ENCODE measurements at places on chromosomes 1 and 21.

DNA sequence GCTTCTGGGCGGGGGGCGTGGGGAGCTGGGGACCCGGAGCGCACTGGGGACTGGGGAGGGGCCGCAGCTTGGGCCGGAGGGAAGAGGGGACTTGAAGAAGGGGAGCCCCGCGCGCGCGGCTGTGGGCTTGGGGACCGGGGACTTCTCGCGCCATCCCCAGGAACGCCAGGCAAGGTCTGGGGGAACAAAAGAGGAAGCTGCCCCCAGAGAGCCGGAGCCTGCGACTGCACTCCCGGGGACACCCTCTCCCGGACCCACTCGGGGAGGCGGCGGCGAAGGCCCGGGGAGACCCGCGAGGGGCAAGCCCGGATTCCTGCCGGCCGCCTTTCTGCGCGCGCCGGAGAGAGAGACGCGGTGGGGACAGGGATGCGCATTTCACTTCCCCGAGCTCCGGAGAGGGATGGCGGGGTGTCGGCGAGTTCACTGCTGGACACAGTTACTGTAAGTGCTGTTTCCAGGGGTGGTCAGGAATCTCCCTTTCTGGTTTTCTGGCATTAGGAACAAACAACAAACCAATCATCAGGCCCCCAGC is 732 bp downstream of the ABCG1 start:
- DNase-seq, result no peak

GRCh38 chr1:109160071-109160840 is 46.3 kb downstream of the ELAPOR1 start:
- no peak for DNase-seq

DNA sequence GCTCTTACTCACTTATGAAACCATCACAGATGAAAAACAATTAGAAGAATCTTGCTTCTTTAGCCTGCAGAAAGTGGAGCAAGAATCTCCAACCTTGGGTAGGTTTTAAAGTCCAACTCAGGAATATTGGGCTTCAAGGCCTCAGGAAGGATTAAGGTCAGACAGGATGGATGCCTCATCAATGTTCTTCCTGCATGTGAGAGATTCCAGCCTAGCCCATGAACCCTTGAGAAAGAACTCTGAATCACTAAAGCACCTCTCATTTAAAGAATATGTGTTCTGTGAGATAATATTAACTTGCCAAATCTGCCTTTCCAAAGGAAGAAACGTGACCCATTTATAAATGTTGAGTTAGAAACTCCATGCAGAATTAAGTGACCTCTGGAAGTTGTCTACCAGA is 345.2 kb upstream of the CAMK1G start:
- no peak for DNase-seq

DNA sequence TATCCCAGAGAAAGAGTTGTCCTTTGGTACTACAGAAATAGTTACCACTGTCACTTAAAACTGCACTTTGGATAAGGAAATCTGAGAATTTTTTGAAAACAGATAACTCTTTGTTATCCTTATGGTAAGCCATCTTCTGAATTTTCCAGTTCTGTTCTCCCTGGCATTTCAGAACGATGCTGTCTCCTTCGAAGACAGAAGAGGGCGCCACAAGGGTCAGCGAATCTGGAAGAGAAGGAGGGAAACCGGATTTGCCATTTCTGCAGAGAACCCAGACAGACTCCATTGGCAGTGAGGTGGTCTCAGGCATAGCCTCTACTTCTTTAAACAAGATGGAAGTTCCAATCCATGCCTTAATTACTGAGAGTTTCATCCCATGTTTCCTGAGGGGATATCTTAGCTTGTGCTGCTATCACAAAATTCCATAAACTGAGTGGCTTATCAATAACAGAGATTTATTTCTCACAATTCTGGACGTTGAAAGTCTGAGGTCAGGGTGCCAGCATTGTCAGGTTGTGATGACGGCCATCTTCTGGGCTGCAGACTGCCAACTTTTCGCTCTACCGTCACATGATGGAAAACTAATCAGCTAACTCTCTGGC is 6.4 kb downstream of the FCRL2 start:
- no peak for DNase-seq

- DNase-seq, result no peak
Measured at GRCh38 chr21:45655124-45655523, 11.6 kb downstream of the PCBP3 start.

DNA sequence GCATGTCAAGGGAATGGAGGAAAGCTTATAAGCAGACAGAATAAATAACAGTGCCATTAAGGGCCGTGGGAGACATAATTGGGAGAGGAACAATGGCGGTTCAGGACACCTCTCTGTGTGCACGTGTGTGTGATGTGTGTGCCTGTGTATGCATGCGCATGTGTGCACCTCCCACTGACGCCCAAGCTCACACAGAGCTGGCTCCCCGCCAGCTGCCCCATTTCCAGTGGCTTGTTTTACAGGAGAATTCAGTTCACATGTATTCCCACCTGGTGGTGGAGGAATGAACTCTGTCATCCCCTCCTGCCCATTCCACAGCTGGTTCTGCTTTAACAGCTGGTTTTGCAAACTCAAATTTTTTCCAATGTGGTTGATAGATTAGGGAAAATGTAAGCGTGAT is 262.2 kb downstream of the AJAP1 start:
- no peak for DNase-seq

DNA sequence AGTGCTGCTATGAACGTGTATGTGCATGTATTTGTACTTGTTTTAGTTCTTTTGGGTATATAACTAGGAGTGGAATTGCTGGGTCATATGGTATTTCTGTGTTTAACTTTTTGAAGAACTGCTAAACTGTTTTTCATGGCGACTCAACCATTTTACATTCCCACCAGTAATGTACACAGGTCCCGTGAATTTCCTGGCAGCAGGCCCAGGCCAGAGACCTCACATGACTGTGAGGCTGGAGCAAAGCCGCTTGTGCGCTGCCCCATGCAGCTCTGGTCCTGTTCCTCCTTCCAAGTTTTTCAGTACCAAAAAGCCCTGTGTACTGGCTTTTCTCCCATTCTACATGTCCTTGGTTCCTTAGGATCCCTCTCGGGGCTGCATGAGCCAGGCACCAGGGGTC is 29.6 kb downstream of the ACOT11 start:
- no peak for DNase-seq

DNA sequence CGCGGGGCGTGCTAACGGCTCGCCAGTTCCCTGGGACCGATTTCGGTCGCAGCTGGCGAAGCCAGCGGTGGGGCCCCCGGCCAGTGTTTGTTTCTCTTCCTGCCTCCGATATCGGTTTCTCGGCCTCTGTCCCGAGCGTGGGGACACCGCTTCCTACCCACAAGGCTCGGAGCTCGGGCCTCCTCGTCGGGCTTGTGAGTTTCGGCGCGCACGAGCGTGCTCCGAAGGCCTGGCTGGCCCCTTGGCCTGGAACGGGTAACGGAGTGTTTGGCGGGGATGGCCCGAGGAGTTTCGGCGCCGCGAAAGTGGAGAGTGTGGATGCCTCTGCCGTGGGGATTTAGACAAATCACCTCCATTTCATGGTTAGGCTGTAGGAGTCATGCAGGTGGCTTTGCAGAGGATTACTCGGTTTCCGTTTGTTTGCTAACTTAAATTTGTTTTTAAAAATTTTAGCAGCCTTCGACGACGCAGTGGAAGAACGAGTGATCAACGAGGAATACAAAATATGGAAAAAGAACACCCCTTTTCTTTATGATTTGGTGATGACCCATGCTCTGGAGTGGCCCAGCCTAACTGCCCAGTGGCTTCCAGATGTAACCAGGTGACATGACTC is 559 bp downstream of the RBBP4 start:
- DNase-seq, result no peak

GRCh38 chr21:35791541-35792325 is 268.6 kb downstream of the SETD4 start:
- DNase-seq, result no peak

DNA sequence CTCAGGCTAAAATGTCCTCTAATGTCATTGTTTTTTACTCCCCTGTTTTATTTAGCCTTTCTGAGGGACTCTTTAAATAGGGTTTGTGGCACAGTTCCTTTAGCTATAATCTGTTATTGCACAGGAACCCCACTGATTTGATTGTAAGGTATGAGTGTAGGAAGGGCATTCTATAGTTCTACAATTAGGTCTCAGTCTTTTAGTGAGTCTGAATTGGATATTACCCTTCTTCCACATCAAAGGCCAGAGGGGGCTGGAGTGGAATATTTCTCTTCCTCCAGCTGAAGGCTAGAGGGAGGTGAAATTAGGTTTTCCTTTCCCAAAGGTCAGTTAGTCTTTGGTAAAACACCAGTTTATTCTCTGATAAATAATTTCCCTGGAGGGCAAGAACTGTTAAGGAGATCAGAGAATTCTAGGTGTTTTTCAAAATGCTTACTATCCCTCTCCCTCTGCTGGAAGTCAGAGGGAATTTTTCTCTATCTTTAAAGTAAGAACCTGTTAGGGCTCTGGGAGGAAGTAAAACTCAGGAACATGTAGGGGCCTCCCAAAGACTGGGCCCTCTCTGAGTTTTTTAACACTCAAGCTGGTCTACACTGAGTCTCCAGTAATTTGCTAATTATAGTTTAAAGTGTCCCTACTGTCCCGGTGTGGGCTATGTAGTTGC is 176.3 kb upstream of the ZNHIT6 start:
- DNase-seq, result no peak

- no peak for DNase-seq
Measured at GRCh38 chr1:248686815-248687214, 15.8 kb downstream of the OR14I1 start.

- no peak for DNase-seq
Measured at GRCh38 chr1:28308750-28309149, 20.1 kb upstream of the MED18 start.

GRCh38 chr1:234230414-234230862 is 142.8 kb upstream of the COA6 start:
- DNase-seq, result peak; percentile 31

DNA sequence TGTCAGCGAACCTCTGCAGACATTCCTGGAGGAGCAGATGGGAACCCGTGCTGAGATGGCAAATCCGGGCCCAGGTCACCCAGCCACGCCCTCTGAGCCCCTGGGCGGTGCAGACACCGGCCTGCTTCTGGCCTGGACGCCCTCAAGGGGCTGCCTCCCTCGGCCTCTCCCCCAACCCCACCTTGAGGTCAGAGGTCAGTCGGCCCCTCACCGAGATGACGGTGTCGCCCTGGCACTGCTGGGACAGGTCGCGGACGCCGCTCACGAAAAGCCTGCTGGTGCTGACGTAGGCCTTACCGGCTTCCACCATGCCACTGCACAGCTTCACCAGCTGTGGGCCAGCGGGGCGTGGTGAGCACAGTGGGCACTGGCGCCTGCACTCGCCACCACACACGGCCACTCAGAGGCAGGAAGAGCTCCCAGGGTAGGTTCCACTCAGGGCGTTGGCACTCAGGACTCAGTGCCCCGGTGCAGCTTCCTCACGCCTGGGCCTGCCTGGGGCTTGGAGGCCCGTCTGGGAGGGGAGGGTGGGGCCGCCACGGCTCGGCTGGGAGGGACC is 4.7 kb downstream of the ACAP3 start:
- DNase-seq, result no peak

- DNase-seq, result no peak
Measured at GRCh38 chr1:32028746-32029145, 15.1 kb downstream of the KHDRBS1 start.

- DNase-seq, result no peak
Measured at GRCh38 chr1:42824481-42825035, 7.4 kb upstream of the SVBP start.

DNA sequence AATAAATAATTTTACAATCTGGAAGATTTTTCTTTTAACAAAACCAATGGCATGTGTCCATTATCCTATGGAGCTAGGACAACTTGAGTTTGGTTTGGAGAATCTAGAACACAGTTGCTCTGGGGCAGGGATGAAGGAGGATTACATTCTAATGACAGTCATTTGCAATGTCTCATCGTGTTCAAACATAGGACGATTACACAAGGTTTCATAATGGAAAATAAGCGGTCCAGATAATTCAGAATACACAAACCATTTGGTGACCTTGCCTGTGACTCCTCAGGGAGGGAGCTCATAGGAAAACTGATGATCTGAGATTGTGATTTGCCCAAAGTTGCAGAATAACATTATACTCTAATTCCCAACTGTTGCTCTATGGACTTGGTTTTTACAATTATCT is 27.6 kb upstream of the RGL1 start:
- no peak for DNase-seq

- no peak for DNase-seq
Measured at GRCh38 chr1:212700892-212701819, 1.5 kb upstream of the BATF3 start.

- peak; percentile 0 for DNase-seq
Measured at GRCh38 chr1:17274186-17275170, 25.6 kb downstream of the PADI3 start.

GRCh38 chr1:30538226-30538992 is 185.0 kb downstream of the MATN1 start:
- no peak for DNase-seq

- DNase-seq, result no peak
Measured at GRCh38 chr1:94304553-94304952, 67.2 kb upstream of the ARHGAP29 start.

DNA sequence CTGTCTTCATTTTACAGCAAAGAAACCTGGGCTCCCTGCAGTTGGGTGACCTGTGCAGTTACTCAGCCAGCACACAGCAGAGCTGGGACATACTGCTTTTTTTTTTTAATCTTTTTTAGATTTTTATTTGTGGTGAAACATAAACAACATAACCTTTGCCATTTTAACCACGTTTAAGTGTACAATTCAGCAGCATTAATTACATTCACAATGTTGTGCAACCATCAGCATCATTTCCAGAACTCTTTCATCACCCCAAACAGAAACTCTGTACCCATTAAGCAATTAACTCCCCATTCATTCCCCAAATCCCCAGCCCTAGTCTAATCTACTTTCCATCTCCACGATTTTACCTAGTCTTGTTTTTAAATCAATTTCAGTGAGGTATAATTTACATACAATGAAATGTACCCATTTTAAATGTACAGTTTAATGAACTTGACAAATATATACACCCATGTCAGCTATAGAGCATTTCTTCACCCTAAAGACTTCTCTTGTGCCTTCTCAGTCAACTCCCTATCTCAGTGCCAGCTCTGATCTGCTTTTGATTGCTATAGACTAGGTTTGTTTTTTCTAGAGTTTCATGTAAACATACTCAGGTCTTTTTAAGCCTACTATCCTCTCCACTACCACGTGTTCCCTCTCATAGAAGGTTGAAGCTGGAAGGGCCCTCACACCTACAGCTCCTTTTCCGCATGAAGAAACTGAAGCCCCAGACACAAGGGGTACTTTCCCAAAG is 37.8 kb upstream of the C8B start:
- no peak for DNase-seq

DNA sequence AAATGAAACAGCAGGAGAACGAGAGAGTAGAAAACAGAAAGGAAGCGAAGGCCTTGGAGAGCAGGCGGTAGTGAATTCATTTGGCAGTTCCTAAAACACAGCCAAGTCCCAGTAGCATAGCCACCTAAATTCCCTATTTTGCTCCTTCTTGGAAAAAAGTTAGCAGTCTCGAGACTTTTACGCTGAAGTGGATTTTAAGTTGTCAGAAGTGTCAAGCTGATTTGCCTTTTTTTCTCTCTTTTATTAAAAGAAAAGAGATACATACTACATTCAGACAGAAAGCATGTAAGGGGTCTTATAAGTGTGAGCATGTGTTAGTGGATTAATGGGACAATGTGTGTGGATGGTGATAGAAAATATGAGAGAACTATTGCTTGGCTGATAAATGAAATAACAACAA is 19.2 kb downstream of the NFIA start:
- no peak for DNase-seq
